ENCODE measurements at places on chromosomes 5 and 9.

DNA sequence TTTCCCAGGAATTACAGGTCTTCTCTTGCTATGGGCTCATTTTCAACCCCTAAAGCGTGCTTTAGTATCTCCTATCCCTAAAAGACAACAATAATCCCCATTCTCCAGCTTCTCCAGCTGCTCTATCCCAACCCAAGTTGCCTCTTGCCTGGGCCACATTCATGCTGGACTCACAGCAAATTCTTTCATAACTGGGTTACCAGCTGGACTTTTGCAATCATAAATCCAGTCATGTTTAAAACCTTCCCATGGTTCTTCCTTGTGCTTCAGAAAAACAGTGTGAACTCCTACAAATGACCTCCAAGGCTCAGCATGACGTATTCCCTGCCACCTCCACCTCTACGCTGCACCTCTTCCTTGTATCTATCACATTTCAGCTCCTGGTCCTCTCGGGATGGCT, 346.9 kb downstream of the GADD45G start:
- DNase-seq = no peak

- DNase-seq = no peak
These were observed 3.6 kb upstream of the B4GALT1 start for GRCh38 chr9:33170464-33171415.

DNA sequence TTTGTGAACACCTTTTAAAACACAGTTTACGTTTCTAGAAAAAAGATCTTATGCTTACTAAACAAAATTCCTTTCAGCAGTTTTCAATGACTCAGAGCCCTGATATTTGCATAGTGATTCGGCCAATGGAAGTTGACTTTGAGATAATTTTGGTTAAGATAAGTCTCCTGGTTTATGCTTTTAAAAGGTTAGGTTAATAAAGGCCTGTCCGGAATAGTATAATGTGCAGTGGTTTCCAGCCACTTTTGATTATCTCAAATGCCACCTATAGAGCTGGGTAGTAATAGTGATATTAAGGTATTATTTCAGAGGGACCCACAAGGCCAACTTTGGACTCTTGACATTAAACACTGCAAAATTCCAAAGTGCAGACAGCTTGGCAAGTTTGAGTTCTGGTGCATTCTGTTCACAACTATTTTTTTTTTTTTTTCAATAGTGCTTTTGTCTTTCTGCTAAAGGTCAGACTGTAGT, 86.1 kb downstream of the F2RL2 start:
- no peak for DNase-seq

DNA sequence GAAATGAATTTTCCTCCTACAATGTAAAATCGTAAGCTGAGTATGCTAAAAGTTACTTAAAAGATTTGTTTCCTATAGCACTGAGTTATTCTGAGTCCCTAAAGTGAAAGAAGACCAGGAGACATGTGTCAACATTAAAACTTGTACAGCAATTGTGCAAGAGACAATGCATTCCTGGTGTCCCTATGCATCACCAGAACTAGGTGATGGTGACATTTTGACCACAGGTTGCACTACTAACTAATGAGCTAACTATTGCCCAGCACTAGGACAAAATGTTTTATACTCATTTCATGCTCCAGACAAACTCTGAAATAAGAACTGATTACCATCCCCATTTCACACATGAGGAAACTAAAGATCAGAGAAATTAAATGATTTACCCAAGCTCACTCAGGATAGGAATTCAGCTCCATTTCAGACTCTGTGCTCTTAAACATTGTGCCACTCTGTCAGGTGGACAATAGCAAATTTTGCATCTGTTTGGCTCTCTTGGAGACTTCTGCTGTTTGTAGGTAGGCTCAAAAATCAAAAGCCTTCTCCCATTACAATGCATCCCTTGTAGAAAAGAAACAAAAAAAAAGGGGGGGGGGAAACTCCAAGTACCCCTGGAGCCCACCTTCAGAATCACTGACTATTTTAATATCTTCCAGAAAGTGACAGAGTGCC, 269.2 kb downstream of the ACTL7B start:
- no peak for DNase-seq

DNA sequence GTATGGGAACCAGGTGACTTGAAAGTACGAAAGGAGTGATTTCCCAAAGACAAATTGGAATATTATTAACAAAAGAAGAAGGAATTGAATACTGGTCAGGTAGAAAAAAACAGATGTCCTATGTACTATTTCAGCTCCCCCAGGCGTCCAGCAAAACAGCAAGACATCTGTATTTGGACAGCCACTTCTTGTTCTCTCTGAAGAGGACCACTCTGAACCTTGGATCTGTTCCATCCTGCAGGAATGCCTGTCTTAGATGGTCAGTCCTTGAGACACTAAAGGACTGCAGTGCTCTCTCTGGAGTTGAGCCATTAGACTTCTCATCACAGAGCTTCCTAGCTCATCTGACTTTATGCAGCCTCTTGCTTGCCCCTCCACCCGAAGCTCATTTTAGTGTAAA, 74.4 kb upstream of the RARS1 start:
- DNase-seq = no peak

DNA sequence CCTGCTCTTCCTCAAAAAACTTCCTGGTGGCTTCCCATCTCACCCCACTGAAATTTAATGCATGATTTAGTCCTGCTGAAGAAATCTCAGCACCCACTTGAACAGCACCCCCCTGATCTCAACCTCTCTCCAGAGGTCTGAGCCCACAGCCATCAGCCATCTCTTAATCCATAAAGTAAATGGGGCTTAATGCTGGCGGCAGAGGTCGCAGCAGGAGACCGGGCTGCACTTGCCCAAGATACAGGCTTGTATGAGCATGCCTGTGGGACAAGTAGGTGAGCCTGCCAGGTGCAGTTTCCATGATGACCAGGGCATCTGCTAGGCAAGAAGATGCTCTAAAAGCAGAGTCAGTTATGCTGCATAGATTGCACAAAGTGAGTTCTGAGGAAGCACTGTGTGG, 52.4 kb upstream of the CTXN3 start:
- DNase-seq = no peak

DNA sequence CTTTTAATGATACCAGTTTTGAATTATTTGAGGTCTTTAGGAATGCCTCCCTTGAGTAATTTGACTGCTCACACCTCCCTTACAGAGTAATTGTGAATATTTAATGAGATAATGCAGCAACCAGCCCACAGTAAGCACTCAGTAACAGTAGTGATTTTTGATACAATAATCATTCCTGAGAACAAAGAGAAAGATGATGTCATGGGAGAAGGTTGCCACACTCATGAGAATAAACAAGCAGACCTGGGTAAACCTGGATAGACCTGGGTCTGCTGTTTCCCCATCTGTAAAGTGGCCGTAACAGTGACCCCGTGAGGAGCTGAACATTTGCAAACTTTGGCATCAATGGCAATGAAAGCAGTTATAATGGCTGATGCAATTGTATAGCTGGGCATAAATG, 4.2 kb downstream of the C1QTNF2 start:
- no peak for DNase-seq

DNA sequence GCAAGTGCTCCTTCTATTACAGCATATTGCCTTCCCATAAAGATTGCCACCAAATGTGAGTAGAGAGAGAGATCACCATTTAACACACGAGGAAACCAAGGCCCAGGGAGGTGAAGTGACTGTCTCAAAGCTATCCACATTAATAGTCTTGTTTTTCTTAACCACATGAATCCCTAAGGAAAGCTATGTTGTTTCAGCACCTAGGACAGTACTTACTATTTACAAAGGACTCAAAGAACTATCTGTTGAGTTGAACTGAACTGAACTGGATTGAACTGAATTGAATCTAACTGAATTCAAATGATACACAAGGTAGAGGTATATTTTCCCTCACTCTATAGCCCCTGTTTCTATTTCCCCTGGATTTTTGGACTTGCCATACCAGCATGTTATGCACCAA, 430.4 kb downstream of the CAAP1 start:
- no peak for DNase-seq

DNA sequence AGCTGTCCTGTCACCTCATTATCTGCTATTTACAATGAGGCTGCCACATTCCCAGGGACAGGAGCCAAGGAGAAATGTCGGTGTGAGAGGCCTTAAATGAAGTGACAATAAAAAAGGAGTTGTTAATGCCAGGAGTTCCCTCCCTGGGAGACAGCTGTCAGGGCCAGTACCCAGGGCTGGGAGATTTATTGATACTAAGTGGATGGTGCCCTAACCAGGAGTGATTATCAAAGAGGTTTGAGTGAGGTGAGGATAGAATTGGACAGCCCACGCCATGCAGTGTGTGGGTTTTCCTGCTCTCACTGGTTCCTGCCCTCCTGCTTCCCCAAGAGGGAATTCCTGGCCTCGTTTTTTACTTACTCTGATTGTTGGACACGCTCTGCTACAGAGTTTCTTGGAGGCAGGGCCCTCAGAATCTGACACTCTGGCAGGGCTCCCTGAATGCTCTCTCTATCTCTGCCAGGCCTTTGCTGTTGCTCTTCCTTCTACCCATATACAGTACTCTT, 150.8 kb downstream of the GRIA1 start:
- no peak for DNase-seq

- no peak for DNase-seq
These were observed 193.3 kb downstream of the DIRAS2 start for GRCh38 chr9:90449213-90449925.

DNA sequence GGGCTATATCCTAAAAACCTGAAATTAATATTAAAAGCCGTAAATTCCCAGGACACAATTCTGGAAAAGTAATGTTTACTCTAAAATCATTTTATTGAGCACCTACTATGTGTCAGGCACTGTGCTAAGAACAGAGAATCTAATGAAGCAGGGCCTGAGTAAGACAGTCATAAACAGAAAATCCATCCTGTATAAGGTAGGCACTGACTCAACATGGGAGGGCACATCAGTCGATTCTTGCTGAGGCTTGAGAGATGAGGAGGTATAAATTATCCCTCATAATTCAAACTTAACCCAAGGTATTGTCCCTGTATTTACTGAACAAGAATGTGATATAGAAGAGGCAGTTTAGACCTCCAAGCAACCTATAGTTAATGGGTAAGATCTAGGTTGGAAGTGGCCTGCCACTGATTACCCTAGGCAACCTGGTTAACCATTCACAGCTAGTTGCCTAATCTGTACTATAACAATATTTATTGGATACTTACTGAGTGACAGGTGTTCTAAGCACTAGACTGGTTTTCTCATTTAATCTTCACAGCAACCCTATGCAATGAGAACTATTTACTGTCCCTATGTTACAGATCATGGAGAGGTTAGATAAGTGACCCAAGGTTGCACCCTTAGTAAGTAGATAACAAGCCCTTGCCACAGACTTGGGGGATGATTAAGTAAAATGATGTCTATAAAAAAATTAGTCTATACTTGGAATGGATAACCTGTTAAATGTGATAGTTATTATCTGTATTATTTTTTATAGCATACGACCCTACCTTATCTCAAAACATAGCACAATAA, 317.7 kb downstream of the PDE4D start:
- no peak for DNase-seq

DNA sequence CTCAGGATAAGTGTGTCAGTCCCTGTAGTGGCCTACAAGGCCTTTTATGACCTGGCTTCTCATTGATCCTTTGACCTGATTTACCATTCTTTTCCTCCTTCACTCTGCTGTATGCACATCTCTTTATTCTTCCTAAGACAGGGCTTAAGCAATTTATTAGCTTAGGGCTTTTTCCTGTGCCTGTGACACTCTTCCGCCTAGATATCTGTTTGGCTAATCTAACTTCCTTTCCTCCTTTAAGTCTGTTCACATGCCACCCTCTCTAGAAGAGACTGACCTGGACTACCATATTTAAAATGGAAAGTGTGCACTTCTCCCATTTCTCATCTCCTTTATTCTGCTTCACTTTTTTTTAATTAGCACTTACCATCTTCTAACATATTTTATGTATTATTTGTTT, 29.1 kb downstream of the FOCAD start:
- no peak for DNase-seq

- no peak for DNase-seq
These were observed 519.2 kb downstream of the RASEF start for GRCh38 chr9:82543726-82544125.

GRCh38 chr5:9507974-9508373, 37.9 kb downstream of the SEMA5A start:
- DNase-seq = no peak

Measured in stimulated activated CD4-positive, alpha-beta T cell treated with anti-CD3 and anti-CD28 coated beads, Interleukin-15, amount 100 ng/mL, for 48 hours (primary cell).